GOT3 (cell line): ENCODE measurements at places on chromosomes 12 and 14.

DNA sequence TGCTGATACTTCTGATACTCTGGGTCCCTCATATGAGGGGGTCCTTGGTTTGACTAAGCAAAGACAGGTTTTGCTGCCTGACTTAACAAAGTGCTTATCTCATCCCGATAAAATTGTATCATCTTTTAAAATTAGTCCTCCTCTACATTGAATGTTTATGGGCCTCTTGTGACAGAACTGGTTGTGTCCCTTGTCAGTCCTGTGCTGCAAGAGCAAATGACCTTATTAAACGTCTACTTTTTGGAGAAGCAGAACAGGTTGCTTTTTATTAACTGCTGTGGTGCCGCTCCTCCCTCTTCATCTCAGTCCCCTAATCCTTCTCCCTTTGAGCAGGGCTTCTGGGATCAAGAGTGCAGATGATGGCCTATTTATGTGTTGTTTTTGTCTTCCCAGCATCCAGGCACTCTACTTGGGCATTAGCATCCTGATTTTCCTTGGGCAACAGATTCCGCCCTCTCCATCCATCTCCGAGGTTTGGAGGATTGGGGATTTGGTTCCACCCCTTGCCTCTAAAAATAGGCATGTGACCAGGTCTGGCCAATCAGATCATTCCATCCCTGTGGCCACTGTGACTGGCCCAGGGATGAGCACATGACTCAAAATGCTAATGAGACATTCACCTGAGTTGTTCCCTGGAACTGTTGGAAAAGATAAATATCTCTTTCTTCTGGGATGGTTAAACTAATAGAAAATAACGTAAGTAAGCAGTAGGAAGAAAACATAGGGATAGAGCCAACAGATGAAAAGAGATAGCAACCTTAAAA is 2.9 kb upstream of the DENR start:
- no peak for DNase-seq

- DNase-seq = no peak
Observed at GRCh38 chr14:96888593-96888992, 91.4 kb downstream of the VRK1 start.

GRCh38 chr12:119334430-119335170 is at the start of gene CCDC60:
Gene CCDC60 (plus strand): TSS chr12:119334729. CDS start chr12:119335177, 448 bp downstream.
- no peak for DNase-seq

GRCh38 chr12:66030217-66030781 is 100.3 kb downstream of the LLPH start:
- DNase-seq = no peak

GRCh38 chr14:95345032-95345431 is 25.3 kb upstream of the CLMN start:
- DNase-seq = no peak

DNA sequence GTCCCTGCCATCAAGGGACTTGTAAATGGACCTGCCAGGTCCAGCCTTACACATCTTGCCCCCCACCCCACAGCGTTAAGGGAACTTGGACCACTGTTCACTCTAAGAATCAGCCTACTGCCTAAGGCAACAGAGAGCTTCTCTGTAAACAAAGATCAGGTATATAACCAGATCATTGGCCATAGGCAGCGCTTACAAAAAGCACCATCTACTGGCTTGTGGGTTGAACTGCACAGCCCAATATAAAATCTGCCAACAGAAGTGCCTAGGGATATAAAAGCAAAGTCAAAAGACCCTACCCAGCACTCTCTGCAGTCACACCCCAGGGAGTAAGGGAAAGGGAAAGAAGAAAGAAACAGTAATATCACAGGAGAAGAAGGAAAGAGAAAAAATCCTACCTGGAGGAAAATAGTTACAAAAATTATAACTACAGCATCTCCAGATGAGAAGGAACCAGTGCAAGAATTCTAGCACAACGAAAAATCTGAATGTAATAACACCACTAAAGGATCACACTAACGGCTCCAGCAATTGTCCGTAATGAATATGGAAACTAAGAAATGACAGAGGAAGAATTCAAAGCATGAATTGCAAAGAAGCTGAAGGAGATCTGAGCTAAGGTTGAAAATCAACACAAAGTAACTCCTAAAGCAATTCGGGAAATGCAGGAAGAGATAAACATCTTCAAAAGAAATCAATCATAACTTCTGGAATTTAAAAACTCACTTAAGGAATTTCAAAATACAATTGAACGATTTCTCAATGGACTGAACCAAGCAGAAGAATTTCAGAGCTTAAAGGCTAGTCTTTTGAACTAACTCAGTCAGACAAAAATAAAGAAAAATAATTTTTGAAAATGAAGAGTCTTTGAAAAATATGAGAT is 95.2 kb upstream of the PCED1B start:
- DNase-seq = no peak

DNA sequence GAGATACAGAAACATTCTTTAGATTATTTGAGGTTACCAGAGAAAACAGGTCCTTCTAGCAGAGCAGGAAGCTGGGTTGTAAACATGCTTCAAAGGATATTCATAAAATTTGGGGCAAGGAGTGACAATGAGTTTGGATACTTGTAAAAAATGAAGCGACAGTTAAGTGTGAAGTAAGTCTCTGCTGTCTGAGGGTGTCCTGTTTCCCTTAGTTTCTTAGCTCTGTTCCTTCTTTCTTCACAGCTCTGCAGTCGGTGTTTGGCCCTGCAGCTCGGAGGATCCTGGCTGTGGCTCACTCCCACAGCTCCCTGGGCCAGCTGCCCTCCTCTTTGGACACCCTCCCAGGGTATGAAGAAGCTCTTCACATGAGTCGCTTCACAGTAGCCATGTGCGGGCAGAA is 10.8 kb downstream of the TMEM52B start:
- DNase-seq = no peak

DNA sequence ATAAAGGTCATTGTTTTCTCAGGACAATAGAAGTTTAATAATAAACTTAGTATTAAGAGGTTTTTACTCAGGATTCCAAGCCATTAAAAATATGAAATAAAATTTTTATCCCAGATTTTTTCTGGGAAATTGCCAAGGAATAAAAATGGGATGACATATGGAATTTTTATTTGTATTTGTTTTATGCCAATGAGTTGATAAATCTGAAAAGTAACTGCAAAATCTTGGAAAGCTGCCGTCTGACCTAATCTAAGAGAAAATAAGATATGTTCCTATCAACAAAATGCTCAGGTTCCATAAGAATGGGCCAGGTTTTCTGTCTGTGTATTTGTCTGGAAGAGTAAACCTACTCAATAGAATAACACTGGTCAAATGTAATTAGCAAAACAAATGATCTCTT is 22.2 kb upstream of the KERA start:
- DNase-seq = no peak

GRCh38 chr14:63248211-63248610 is 44.0 kb downstream of the RHOJ start:
- DNase-seq = no peak

DNA sequence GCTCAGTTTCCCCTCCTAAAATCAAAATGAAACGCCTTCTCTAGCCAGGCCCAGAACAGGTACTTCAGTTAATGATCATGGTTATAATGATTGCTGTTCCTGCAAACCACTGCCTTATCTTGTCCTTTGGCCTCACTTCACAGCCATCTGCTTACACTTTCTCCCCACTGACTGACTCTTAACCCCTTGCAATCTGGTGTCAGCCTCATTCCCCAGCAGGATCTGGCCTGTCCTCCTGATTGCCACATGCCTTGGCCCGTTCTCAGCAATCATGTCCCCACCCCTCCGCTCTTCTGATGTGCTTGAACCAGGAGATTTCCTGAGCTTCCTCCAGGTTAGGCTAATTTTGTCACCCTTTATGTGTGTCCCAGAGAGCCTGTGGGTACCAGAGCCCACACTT is 64.5 kb downstream of the KCNA1 start:
- no peak for DNase-seq

DNA sequence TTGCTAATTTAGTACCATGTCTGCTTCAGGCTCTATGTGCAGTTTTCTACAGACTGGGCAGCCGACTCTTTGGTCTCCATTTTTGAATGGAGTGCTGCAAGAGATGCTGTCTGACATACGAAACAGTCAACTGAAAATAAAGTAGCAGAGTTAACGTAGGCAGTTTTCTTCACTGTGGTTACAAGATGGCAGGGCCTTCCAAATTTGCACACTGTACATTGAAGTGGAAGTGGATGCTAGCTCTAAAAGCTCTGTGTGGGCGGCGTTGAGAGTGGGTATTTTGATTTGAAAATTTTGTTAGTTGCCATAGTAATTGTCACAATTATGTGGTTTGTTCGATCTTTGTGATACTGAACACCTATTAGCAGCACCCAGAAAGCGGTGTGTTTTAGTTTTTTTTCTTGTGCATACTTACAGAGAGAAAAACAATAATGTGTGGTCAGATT is 154.9 kb upstream of the ATP2B1 start:
- no peak for DNase-seq

GRCh38 chr12:18658829-18659228 is 79.0 kb downstream of the PLCZ1 start:
- no peak for DNase-seq

GRCh38 chr12:92912052-92912451 is 17.0 kb downstream of the EEA1 start:
- no peak for DNase-seq

DNA sequence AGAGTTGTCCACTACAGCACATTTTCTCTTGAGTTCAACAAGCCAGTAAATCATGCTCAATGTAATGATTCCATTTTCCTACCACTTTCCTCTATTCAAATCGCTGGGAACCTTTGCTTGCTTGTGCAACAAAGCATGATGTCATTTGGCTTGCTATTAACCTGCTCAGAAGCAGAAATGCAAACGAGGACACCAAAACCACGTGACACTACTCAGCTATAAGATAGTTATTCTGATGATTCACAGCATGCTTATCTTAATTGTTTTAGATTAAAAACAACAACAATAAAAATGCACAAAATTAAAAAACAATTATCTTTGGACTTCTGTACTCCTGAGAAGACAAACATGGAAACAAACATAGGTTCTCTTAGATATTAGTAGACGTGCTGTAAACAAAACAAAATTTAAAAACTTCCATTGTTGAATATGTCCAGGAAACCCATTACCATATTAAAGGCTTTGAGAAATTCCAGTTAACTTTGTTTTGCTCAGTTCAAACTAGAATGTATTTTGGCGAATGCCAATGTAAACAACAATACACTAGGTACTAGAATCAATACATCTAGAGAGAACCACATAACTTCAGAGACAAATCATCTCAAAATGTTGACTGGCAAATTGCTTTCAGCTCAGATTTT is 77.5 kb upstream of the KRAS start:
- DNase-seq = no peak

DNA sequence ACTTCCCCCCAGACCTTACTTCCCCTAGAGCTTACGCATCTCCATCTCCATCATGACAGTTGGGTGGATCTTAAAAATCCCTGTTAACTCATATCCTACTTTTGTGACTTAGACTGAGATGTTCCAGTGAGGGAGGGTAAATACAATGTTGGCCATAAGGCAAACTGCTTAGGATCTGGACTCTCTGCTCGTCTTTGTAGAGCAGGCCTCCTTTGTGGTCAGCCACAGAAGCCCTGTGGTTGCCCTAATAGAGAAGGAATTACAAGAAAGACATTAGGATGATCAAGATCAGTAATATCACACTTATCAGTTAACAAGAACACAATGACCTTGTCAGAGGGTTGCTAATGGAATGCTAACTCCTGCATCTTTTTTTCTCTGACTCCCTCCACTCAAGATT is 52.0 kb downstream of the TMEM132C start:
- no peak for DNase-seq

DNA sequence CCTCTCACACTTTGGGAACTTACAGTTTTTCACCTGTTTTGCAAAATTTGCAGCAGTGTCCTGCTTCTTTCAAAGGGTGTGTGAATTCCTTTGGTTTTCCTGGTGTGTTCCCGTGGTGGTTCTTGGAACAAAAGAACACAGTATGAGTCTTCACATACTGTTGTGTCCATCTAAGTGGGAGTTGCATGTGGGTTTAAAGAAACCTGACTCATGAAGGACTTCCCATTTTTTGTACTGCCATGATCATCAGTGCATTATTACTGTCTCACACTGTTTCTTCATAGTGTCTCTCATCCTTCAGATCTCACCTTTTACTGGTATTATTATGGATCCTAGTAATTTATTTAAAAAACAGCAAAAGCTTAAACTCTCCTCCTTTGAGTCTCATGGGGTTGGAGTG is 3.8 kb upstream of the GZMH start:
- DNase-seq = no peak

- DNase-seq = no peak
Observed at GRCh38 chr12:53543539-53543938, 36.3 kb upstream of the NPFF start.

DNA sequence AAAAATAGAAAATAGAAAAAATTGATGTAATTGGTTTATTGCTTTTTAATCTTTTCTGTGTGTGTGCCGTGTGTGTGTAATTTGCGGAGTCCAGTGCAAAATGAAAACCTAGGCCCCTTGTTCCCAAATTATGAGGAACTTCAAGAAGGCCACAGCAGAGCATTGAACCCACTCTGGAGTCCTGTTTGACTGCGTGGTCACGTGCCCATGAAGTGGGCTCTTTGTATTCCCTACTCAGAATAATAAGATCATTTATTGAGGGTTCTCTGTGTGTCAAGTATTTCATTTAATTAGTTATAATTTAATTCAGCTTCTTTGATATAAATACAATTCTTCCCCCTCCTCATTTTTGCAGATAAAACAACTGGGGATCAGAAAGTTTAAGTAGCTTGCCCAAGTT is 12.3 kb upstream of the NINJ2 start:
- DNase-seq = no peak

DNA sequence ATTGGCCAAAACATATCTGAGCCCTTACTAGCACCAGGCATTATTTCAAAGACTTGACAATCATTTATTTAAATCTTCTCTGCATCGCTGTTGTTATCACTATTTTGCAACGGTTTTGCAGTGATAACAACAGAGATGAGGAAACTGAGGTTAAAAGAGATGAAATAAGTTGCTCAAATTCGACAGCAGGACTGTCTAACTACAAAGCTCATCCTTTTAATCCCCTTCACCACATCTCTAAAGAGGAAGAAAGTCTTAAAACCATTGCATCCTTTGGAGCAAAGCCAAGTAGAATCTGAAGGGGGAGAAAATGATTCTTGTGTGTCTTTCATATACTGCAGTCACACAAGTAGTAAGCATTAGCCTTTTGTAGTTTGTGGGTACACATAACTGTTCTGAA is 14.8 kb upstream of the ETNK1 start:
- DNase-seq = no peak

DNA sequence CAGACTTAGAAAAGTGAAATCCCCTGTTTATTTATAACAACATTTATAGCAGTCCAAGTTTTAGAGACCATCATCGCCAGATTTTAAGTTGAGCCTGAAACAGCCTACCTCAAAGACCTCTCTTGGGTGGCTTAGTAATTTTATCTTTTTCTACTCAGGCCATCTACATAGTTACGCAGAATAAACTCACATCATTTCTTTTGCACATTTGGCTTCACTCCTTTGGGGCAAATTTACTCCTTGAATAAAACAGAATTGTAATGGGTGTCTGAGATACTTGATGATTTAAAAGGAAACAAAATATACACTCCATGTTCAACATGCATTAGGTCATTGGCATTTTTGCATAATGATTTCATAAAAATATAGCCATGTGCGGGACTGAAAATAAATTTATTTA is 104.7 kb upstream of the TSPAN8 start:
- DNase-seq = no peak
